Ovary (tissue), 10 donors: ENCODE measurements at places on chromosomes 5 and 9. TPM values are rescaled to one million over a fixed set of nuclear protein-coding genes. Genes with fewer than 3 reads are reported as not detected.

Gene NR2F1
- polyA plus RNA-seq, result 47.6 TPM

Gene SH3GL2
- polyA plus RNA-seq, result 4.9 TPM

GRCh38 chr5:88743231-88743834, 139.7 kb downstream of the MEF2C start:
- no peaks in the 10 kb centered on the region for H3K27me3 ChIP-seq
- H3K4me1 ChIP-seq, result peaks cover 2% of the 10 kb centered on the region
- H3K4me3 ChIP-seq, result no peak overlapping the region
- no peak for DNase-seq

Gene NDST1
- polyA plus RNA-seq, result 44.1 TPM

Gene SLC6A3
- 0.40 TPM for polyA plus RNA-seq

GRCh38 chr5:126918615-126918957, 111.8 kb downstream of the MARCHF3 start:
- H3K27me3 ChIP-seq, result no peaks in the 10 kb centered on the region
- H3K36me3 ChIP-seq, result no peaks in the 10 kb centered on the region
- no peak overlapping the region for H3K27ac ChIP-seq
- H3K4me3 ChIP-seq, result no peak overlapping the region
- DNase-seq, result no peak

DNA sequence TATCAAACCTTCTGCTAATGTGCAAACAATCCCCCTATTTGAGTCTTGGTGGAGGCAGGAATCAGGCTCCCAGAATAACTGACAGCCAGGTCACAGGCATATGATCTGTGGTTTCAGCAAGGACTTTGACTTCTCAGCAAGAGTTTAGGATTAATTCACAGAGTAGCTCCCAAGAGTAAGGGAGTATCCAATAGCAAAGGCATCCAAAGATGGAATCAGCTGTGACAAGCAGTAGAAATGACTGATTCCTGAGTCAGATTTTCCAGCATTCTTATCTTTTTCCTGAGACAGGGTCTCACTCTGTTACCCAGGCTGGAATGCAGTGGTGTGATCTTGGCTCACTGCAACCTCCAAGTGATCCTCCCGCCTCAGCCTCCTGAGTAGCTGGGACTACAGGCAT, 108.3 kb downstream of the EPB41L4A start:
- H3K4me3 ChIP-seq, result no peak overlapping the region
- H3K27me3 ChIP-seq, result no peaks in the 10 kb centered on the region
- no peak for DNase-seq
- no peak overlapping the region for H3K27ac ChIP-seq
- H3K4me1 ChIP-seq, result no peaks in the 10 kb centered on the region
- H3K36me3 ChIP-seq, result no peaks in the 10 kb centered on the region

Gene LOX
- polyA plus RNA-seq, result 23.5 TPM

Gene PITX1
- polyA plus RNA-seq, result 0.12 TPM

Gene CRHBP
- 3.7 TPM for polyA plus RNA-seq

Gene ZDHHC11B
- polyA plus RNA-seq, result 2.9 TPM

- H3K27me3 ChIP-seq, result no peaks in the 10 kb centered on the region
- peak; percentile 60 for DNase-seq
- peak overlapping the region; percentile 23 for H3K27ac ChIP-seq
- peaks cover 2% of the 10 kb centered on the region for H3K4me1 ChIP-seq
Measured at GRCh38 chr9:20620650-20621470, 1.4 kb downstream of the MLLT3 start.

DNA sequence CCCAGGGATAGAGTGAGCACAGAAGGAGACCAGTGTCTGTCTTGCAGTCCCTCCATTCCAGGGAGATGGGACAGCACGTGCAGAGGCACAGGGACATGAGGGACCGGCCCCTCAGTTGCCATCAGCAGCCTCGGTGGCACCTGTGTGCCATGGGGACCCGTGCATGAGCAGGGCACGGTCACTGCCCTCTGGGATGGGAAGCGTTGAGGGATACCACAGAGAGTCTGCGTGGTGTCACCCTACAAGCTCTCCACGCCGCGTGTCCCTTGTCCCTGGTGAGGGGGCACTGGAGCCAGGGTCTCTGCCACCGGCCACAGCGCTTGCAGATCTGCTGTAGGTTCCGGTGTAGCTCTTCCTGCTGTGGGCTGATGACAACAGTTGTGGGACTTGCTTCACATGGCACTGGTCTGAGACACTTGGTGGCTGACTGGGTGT, 108.1 kb downstream of the CACNA1B start:
- DNase-seq, result no peak
- H3K27ac ChIP-seq, result no peak overlapping the region
- no peaks in the 10 kb centered on the region for H3K4me1 ChIP-seq
- no peaks in the 10 kb centered on the region for H3K36me3 ChIP-seq

DNA sequence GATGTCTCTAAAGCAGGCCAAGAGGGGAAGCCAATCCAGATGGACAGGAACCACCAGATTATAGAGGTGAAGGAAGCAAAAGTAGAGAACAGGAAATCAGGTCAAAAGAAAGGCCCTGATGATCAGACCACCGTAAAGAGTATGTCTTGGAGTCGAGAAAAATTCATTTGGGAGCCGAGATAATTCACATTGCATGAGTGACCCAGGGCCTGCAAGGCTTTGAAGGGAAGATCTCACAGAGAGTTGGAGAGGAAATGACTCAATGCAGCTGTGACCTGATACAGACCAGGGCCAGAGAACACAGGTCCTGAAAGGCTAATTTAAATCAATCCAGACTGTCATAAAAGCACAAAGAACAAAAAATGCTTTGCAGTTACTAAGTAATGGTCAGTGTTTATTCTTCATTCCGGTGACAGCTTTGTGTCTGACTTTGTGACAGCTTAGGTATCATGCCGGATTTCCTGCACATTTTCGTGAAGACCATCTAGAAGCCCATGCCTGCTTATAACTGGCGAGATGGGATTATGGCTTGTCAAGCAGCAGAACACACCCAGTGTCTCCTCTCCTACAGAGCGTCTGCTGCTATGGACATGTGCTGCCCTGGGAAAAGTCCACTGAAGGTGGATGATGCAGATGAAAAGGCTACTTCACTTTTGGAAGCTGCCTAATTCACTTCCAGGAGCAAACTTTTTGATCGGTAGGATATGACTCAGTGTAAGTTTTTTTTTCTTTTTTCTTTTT, 5.8 kb upstream of the ACTBL2 start:
- H3K4me3 ChIP-seq, result no peak overlapping the region
- H3K4me1 ChIP-seq, result no peaks in the 10 kb centered on the region
- no peak for DNase-seq

GRCh38 chr9:80878556-80878955, 810.8 kb downstream of the TLE1 start:
- H3K4me3 ChIP-seq, result no peak overlapping the region
- H3K4me1 ChIP-seq, result no peaks in the 10 kb centered on the region
- H3K27me3 ChIP-seq, result no peaks in the 10 kb centered on the region
- no peak overlapping the region for H3K27ac ChIP-seq

GRCh38 chr9:93665637-93666438, 89.5 kb downstream of the PHF2 start:
- H3K4me3 ChIP-seq, result no peak overlapping the region
- H3K27me3 ChIP-seq, result no peaks in the 10 kb centered on the region
- H3K36me3 ChIP-seq, result no peaks in the 10 kb centered on the region
- H3K4me1 ChIP-seq, result no peaks in the 10 kb centered on the region
- no peak overlapping the region for H3K27ac ChIP-seq

Gene SLC6A7
- polyA plus RNA-seq, result 0.02 TPM

Gene POMT1
- 14.6 TPM for polyA plus RNA-seq

DNA sequence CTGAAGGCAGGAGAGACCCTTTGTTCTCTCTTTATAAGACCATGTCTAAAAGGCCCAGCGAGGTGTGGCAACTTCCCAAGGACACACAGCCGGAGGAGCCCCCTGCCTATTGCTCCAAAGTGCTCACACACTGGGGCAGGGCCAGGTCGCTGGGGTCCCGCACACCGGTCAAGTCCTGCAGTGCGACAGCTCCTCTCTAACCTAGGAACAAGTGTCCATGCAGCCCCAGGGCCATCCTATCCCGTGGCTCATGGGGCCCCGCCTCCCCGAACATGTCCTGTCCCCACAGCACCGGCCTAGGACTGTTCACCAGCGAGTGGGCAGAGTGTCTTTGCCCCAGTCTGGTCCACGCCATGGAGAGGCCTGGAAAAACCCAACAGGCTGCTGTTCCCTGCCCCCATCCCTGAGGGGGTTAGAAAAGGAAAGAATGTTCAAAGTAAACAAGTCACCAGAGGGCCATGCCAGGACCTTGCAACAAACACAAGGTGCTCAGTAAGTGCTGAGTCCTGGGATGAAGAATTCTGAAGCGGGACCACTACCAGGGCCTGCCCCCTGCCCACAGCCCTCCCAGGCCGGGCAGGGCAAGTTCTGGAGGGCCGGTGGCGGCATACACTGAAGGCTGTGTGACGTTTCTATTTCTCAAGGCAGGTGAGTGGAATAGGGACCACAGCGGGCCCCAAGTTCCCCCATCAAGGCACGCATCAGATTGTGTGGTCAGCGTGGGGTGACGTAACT, 938 bp downstream of the NINJ1 start:
- peaks cover 31% of the 10 kb centered on the region for H3K4me1 ChIP-seq
- no peak for DNase-seq
- H3K36me3 ChIP-seq, result no peaks in the 10 kb centered on the region
- peak overlapping the region; percentile 96 for H3K27ac ChIP-seq
- H3K4me3 ChIP-seq, result peak overlapping the region; percentile 76

- no peaks in the 10 kb centered on the region for H3K4me1 ChIP-seq
- DNase-seq, result no peak
- H3K4me3 ChIP-seq, result no peak overlapping the region
- H3K27ac ChIP-seq, result no peak overlapping the region
Measured at GRCh38 chr5:91434348-91434747, 51.2 kb upstream of the ARRDC3 start.

Gene C1QTNF2
- polyA plus RNA-seq, result 2.6 TPM

Gene TOR2A
- polyA plus RNA-seq, result 2.8 TPM

DNA sequence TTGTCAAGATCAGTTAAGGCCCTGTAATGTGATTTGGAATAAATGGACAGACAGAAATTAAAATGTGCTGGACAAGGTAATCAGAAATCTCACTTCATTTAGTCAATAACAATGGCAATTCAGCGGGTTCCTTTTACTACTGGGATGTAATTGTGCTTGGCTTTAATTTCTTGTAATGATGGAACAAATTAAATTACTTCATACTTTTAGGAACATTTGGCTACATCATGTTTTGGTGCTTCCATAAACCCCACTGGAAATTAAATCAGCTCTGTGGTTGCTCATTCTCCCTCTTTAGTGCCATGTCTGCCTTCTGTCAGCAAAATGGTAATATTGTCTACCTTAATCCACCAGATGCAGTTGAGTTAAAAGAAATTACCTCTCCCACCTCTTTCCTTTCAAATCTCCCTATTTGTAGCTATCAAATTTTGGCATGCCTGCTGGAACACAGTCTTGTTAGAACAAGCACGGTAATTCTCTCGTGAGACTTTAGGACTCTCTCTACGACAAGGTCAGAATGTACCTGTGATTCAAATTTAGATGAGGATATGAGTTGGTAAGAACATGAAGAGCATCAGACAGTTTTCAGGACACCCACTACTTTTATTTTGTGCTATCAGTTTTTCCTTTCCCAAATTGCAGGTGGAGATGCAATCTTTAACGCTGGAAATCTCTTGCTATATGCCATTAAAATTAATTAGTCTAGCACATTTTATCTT, 476.3 kb downstream of the RAB3C start:
- H3K27ac ChIP-seq, result no peak overlapping the region
- no peak overlapping the region for H3K4me3 ChIP-seq
- DNase-seq, result no peak
- H3K4me1 ChIP-seq, result no peaks in the 10 kb centered on the region
- no peaks in the 10 kb centered on the region for H3K36me3 ChIP-seq

DNA sequence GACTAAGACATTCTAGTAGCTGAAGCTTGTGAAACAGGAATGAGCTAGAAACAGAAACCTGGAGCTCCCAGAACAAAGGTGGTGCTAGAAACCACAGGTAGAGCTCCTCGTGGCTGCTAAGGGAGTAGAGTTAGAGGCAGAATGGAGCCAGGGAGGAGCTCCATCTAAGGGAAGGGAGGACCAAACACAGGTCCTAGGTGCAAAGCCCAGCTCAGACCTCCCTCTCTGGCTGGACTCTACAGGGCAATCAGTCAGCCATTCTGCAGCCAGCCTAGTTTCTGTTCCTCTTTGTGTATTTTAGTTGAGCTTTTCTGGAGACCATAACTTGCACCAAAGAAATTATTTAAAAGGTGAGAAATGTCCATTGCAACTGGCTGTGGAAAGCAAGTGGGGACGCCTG, 70.4 kb downstream of the CRB2 start:
- no peaks in the 10 kb centered on the region for H3K36me3 ChIP-seq
- H3K27me3 ChIP-seq, result no peaks in the 10 kb centered on the region
- peaks cover 4% of the 10 kb centered on the region for H3K4me1 ChIP-seq
- no peak overlapping the region for H3K27ac ChIP-seq
- no peak for DNase-seq
- H3K4me3 ChIP-seq, result no peak overlapping the region

DNA sequence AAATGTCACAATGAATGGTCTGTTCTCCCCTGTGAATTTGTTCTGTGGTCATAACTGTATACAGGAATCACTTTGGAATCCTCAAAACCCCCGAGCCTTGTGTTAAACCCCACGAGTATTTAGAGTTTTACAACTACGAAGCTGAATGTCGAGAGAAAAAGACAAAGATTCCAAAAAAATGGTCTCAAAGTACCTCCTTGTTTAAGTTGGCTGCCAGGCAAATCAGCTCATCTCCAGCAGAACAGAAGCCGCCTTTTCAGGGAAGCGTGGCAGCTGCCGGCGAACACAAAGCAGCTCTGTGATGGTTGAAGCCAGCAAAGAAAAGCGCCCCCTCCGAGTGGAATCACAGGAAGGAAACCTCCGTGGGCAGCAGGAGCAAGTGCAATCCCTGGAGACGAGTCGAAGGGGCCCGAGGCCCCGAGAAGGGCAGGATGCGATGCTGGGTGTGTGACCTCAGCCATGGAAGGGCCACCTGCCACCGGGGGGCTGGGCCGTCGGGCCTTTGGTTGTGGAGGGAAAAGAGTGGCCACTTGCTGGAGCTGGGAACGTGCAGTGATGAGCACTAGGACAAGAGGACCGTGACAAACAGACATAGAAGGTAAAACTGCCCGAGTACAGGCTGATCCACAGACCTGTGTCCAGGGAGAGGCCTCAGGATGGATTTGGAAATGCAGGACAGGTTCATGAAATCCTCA, 706.4 kb downstream of the SEMA5A start:
- DNase-seq, result no peak
- no peak overlapping the region for H3K27ac ChIP-seq
- no peaks in the 10 kb centered on the region for H3K36me3 ChIP-seq
- H3K27me3 ChIP-seq, result no peaks in the 10 kb centered on the region
- peaks cover 5% of the 10 kb centered on the region for H3K4me1 ChIP-seq

DNA sequence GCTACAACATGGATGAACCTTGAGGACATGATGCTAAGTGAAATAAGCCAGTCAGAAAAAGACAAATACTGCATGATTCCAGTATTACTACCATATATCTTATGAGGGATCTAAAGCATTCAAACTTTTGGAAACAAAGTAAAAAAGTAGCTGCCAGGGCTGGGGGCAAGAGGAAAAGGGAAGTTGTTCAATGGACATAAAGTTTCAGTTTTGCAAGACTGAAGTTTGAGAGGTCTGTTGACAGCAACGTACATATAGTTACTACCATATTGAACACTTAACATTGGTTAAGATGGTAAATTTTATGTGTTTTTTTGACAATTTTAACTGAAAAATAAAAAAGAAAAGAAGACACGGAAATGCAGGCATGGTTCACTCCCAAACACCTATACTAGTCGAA, 77.6 kb downstream of the MAPKAP1 start:
- DNase-seq, result no peak
- peaks cover 5% of the 10 kb centered on the region for H3K4me1 ChIP-seq
- H3K36me3 ChIP-seq, result no peaks in the 10 kb centered on the region
- H3K4me3 ChIP-seq, result no peak overlapping the region
